SW 1271 (cell line): ENCODE measurements at places on chromosomes 6 and 20.
A peak's percentile ranks its signal among the peaks of the same experiment; 100 is the strongest.

- no peak for DNase-seq
These were observed 65.8 kb downstream of the SLC22A2 start for GRCh38 chr6:160192840-160193239.

- DNase-seq, result no peak
These were observed 245.2 kb downstream of the ADGRB3 start for GRCh38 chr6:68880050-68880813.

DNA sequence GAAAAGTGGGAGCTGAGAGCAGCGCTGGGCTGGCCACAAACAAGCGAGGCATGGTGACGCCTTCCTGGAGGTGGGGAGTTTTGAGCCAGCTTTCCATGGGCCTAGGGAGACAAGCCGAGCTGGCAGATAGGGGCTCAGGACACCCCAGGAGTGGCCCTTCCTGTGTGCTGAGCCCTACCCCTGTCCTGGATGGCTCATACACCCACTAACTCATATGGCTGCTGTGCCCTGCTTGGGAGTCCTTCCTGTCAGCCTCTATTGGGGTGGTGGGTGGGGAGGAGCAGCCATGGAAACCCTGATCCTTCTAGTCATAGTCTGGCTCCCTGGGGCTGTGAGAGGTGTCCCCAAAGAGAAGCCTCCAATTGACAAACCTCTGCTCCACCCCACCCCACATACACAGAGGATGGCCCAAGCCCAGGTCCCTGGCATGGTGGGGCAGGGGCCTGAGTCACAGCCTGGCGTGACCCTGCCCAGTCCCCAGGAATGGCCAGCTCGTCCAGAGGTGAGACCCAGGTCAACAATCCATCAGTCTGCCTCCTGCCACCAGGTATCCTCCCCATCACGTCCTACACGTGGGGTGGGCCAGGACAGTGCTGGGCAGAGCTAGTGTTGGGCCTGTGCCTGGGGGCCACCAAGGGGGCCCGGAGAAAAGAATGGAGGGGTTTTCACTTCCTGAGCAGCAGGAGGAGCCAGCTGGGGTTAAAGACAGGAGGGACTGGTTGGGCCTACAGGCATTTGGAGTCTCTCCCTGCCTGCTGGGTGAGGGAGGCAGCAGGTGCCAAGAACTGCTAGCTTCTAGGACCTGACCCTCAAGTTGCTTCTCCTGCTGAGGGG is 52.2 kb downstream of the MRPL14 start:
- no peak for DNase-seq

- DNase-seq, result no peak
These were observed 37.8 kb upstream of the ASXL1 start for GRCh38 chr20:32320305-32320704.

DNA sequence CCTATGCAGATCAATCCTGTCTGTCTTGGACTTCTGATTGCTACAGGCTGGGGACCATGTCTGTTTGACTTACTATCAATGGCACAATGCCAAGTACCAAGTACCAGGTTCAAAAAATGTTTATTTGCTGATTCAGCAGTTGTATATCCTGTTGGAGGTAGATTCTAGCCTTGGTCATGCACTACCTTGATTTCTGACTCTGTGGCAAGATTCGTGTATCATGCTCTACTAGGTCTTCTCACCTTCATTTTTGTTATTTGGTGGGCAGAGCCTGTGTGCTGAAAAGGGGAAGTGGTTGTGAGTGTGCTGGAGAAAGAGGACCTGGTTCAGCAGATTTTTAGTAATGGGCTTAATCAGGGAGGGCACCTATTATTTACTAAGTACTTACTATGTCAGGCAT is 192.4 kb upstream of the MYLIP start:
- no peak for DNase-seq

- DNase-seq, result no peak
These were observed 45.5 kb downstream of the PTPN1 start for GRCh38 chr20:50555662-50556061.

GRCh38 chr6:117494283-117494682 is 11.8 kb downstream of the DCBLD1 start:
- peak; percentile 51 for DNase-seq

- DNase-seq, result no peak
These were observed 20.2 kb upstream of the C6orf141 start for GRCh38 chr6:49530141-49530776.

GRCh38 chr6:156197513-156197912 is 579.7 kb upstream of the ARID1B start:
- no peak for DNase-seq

DNA sequence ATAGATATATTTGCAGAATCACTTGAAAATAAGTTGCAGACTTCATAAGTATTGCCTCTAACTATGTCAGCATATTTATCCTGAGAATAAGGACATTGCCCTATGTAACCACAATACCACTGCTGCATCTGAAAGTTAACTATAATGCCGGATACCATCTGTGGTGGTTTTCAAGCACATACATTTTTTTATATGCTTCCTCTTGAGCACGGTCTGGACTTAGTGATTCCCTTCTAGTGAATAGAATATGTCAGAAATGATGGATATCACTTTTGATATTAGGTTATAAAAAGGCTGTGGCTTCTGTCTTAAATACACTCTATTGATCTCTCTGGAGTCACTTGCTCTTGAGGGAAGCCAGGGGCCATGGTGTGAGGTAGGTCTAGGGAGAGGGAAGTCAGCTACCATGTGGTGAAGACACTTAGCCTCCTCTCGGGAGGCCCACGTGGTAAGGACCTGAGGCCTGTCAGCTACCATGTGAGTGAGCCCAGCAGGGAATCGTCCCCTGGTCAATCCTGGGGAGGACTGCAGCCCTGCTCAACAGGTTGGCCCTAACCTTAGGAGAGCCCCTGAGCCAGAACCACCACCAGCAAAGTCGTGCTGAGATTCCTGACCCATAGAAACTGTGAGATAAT is 57.5 kb downstream of the CCDC170 start:
- no peak for DNase-seq

GRCh38 chr6:24245275-24245674 is 112.6 kb downstream of the DCDC2 start:
- DNase-seq, result no peak

DNA sequence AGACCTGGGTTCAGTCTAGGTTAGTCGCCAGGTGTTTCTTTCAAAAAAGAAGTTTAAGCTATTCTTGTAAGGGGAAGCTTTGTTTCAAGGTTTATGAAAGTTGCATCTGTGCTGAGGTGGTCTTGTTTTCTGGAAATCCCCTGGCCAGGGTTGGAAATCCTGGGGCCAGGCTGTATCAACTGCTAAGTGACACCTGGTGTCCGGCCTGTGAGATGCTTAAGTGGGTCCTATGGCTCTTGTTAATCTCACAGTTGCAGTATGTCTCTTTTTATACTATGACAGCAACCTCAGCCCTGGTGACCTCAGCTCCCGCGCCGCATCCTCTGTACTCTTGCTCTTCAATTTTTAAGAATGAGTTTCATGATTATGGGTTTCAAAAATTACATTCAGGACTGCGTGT is 72.0 kb downstream of the CHMP4B start:
- no peak for DNase-seq

DNA sequence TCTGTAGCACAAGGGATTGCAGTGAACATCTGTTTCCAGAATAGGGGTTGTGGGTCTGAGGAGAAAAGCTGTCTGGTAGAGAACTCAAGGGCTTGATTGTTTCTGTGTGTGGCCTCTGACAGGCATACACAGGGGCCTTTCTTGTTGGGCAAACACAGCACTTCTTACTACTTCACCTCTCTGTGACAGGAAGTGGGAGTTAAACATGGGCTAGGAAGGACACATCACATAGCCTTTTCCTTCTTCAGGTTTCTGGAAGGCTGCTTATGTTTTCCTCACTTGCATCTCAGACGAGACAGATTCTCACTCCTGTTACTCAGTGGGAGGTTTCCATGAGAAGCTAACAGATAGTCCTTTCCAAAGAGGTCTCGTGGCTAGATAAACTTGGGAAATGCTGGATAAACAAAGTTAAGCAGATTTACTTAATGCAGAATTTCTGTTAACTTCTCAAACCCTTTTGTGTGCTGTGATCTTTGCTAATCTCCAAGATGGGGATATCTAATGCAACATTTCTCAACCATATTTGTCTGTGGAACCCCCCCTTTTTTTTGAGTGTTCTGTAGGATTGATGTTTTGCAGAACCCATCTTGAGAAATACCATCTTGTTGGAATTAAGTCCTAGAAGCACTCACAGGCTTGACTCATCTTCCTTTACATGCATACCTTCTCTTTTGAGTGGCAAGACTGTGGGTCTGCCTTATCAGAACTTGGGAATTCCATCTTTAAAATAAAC is 41.9 kb upstream of the RNF8 start:
- no peak for DNase-seq

DNA sequence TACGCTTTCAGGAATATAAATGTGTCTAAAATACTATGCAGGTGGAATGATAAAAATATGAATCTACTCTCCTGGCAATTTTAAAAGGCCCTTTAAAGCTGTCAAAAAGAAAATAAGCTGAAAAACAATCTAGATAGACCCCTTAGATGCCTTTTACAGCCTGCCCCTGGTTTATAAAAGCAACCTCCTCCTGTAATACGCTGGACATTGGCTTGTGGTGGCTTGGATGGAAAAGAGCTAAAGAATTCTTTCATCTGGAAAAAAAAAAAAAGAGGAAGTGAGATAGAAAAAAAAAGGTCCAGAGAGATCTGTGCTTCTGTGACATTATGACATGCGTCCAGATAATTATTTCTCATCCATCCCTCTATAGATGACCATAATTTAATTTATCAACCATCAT is 115.9 kb upstream of the NRSN1 start:
- no peak for DNase-seq

DNA sequence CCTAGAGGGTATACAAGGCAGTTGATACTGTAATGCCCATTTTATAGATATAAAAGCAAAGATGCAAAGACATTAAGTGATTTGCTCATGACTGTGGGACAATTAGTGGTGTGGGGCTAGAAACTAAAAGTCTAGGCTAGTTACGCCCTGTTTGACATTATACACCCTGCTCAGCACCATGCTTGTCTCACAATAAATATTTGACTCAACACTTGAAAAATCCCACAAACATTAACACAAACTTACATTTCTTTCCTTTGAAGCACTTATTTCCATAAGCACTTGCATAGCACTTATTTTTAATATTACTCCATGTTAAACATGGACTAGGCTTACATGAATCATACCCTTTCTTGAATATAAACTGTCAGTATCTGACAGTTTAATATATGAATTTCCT is 36.5 kb upstream of the SNRPB2 start:
- no peak for DNase-seq

DNA sequence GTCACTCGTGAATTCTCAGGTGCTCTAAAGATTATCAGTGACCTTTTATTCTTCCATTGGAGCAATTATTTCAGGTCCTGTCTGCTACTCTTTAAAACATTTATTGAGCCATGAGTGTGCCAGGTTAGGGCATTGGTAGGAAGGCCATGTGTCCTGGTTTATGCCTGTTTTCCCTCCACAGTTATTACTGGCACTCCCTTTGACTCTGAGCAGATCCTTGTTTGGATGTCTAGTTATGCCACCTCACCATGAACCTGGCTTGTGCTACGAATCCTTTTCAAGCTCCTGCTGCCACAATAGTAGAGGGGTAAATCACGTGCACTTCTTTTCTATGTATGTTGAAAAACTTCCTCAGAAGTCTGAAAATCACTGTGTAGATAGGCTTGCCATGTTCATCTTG is 27.4 kb downstream of the CRYBG1 start:
- no peak for DNase-seq

DNA sequence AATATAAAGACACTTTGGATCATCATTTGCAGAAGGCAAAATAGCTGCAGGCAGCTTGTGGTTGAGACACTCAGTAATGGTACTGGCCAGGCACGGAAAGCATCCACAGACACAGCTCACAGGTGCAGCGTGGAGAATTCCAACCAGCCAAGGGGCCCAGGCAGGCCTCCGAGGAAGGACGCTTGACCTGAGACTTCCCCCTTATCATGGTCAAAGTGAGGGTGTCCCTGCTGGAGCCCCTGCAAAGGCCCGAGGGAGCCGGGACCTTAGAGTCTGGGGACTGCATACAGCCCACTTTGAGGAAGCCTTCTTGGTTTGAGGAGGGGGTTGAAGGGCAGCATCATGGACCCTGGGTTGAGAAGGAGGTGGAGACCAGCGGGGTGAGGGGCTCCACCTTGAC is 15.1 kb upstream of the MYT1 start:
- DNase-seq, result no peak

- DNase-seq, result peak; percentile 76
These were observed 93.7 kb upstream of the PRDM1 start for GRCh38 chr6:105992315-105992961.

DNA sequence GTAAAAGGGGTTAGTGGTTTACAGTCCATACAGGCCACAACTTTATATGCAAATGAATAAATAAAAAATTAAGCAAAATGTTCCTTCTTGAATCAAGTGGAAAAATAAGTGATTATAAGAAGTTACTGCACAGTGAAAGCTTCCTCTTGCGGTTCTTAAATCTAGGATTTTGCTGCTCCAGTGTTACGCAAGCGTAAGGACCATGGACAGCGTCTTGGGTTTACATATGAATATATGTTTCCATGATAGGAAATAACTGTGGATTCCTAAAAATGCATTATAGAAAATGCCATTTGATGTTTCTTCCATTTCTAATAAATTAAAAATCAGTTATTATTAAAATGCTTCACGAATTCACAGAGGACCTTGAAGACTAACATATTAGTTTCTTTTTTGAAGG is 176.6 kb upstream of the POU3F2 start:
- no peak for DNase-seq

- DNase-seq, result no peak
These were observed 74.0 kb upstream of the XRN2 start for GRCh38 chr20:21229163-21229562.

DNA sequence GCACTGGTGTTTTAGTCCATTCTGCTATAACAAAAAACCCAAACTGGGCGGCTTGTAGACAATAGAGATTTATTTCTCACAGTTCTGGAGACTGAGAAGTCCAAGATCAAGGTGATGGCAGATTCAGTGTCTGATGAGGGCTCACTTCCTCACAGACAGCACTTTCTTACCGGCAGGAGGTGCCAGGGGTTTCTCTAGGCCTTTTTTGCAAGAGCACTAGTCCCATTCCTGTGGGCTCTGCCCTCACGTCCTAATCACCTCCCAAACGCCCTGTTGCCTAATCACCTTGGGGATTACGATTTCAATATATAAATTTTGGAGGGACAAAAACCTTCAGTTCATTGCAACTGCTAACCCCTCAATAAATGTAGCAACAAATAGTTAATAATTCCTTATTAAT is 140.0 kb upstream of the SGK1 start:
- DNase-seq, result no peak

- DNase-seq, result no peak
These were observed 106.1 kb upstream of the ADGRF4 start for GRCh38 chr6:47592131-47592840.

DNA sequence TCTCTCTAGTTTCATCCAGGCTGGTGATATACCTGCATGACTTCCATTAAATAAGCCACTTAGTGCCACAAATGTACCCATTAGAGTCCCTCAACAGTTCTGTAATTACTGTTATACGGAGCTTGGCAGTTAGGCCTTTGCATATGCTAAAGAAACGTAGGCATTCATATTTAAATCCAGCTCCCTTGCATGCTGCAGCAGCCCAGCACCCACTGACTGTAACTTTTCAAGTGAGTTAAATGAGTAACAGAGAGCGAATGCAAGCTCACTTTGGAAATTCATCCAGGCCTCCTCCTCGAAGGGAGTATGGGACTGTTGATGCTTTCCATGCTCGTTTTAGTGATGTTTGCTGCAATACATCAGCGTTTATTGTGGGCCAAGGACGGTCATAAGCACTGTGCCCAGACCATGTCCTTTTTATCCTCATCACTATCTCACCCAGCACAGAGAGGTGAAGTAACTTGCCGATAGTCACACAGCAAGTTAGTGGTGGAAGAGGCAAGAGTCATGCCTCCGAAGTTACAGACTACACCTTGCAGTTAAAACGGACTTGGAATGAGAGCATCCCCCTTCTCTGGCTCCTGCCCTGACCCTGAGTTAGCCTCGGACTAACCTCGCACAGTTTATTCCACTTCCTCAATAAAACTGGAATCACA is 179.4 kb upstream of the PDE10A start:
- no peak for DNase-seq
